ENCODE measurements at places on chromosomes 11 and 22.

DNA sequence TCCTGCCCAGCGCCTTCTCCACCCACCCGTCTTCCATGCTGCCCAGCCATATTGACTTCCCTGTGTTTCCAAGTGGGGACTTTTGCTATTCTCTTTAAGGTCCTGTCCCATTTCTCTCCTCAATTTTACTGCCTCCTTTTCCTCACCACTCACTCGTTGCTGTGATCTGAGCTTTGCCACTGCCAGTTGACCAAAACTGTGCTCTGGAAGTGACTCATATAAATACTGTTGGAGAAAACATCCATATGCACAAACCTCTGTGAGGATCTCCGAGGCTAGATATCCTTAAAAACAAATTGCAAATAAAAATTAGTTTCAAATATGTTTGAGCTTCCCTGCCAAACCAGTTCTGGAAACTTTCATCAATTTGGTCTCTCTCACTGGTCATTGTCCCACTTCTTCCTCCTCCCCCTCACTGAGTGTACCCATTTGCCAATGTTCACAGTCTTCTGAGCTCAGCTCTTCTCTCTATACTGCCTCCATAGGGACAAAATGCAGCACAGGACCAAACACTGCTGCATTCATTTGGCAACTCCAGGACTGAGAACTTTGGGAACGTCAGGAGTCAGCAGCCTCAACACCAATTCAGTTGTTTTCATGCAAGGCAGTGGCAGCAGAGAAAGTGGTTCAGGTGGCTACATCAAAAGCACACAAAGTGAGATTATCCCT, 34.0 kb upstream of the MMP13 start:
- no peak for DNase-seq

GRCh38 chr11:102623998-102624397, 1.1 kb downstream of the MMP20 start:
- no peak for DNase-seq

DNA sequence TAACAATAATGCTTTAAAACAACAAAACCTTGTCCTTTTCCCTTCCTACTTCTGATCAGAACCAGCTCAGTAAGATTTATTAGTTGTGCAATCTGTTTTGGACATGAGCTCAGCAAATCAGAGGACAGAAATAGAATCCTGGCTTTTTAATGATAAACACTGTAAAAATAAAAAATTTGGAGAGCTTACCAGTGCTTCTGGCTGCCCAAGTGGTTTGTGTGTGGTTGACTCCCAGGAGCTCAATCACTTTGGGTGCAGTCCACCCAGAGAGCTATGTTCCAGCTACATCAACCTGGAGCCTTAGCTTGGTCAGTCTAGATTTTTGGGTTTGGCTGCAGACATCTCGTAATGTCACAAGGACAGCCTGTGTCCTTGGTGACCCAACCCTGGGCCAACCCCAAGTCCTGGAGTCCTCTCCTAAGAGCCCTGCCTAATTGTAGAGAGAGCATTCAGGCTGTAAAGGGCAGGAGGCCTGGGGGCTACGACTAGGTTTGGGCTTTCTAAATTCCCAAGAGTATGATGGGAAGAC, 28.5 kb downstream of the CD44 start:
- DNase-seq = no peak

- DNase-seq = no peak
Measured at GRCh38 chr11:18063862-18064434, 17.9 kb upstream of the TPH1 start.

- DNase-seq = no peak
Measured at GRCh38 chr11:82321206-82321605, 412.5 kb downstream of the FAM181B start.

GRCh38 chr11:93493252-93493897, 49.8 kb downstream of the SMCO4 start:
- DNase-seq = no peak
